Endodermal cell (in vitro differentiated cells): ENCODE measurements at places on chromosomes 12 and 14.

DNA sequence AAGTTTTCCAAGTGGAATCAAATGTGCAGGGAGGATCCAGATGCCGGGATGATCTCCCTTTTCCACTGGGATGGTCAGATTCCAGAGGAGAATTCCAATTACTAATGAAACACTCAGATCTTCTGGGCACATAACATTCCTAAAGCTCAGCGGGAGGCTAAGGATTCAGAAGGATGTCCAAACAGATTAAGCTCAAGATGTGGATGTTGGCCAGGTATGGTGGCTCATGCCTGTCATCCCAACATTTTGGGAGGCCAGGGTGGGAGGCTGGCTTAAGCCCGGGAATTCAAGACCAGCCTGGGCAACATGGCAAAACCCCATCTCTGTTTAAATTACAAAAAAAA, 62.0 kb upstream of the PNMA1 start:
- DNase-seq: no peak

DNA sequence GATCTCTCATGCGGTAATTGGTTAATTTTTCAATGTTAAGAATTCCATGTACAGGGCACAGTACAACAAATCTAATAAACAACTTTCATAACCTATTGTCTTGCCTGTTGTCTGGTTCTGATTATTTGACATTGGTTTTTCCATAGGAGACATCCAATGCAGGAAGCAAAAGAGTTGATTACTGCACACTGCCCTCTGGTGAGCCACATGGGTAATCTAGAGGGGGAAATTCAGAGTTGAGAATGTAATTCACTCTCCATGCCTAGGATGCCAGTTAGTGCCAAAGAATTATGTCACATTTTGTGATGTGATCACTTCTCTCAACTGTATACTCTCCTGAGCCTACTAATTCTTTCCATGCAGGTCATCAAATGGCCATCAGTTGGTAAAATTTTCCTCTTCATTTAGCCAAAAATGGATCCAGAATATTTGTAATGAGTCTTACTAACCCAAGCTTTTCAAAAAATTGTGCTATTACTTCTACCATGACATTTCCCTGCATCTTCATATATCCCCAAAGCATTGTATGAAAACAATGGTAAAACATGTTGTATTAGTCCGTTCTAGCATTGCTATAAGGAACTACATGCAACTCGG, 17.7 kb upstream of the CCDC91 start:
- DNase-seq: peak; percentile 63

- no peak for DNase-seq
Measured at GRCh38 chr12:65430571-65431306, 152.3 kb downstream of the MSRB3 start.

- DNase-seq: peak; percentile 79
Measured at GRCh38 chr12:51368640-51369517, 22.3 kb downstream of the GALNT6 start.

DNA sequence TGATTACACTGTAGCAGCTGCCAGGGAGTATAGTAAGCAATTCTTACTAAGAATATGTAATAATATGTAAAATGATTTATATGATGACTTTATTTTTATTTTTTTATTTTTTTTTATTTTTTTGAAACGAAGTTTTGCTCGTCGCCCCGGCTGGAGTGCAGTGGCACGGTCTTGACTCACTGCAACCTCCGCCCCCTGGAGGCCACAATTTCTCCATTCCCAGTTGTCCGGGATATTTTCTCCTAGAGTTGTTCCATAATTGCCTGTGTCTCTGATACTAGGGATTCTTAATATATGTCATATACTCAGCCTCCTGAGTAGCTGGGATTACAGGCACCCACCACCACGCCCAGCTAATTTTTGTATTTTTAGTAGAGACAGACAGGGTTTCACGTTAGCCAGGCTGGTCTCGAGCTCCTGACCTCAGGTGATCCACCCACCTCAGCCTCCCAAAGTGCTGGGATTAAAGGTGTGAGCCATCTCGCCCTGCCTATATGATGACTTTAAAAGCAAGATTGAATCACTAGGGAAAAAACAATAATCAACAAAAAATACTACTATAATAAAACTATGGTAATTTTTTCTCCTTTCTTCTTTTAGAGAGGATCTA, 12.2 kb upstream of the ITPR2 start:
- peak; percentile 91 for DNase-seq

DNA sequence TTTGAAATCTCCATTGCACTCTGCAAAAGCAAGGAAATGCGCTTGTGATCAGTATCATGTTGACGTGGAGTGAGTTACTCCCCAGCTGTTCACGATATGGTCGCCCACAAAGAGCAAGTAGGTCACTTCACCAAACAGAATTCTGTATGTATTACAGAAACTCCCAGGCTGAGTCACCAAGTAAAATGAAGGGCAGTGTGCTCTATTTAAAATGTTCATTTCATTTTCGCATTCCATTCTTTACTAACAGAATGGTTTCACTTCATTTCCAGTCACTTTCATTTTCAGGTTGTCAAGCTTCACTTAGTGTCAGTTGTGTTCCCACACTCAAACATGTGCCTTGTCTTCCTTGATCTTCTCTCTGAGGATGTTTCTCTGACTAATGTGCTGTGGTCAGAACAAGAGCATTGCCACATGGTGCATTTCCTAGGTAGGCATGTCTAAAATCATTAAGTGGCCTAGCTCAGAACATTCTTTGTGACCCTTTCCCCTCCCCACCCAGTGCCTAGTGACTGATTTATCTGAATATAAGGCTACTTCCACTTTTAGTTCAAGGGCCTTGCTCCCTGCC, 391.2 kb downstream of the RAD51B start:
- no peak for DNase-seq

GRCh38 chr14:81436296-81437138, 36.4 kb upstream of the STON2 start:
- DNase-seq: peak; percentile 93

- no peak for DNase-seq
Measured at GRCh38 chr14:96554315-96554910, 52.2 kb downstream of the PAPOLA start.

GRCh38 chr12:52917800-52918199, 12.9 kb upstream of the KRT8 start:
- no peak for DNase-seq

- DNase-seq: no peak
Measured at GRCh38 chr14:91170504-91171121, 56.7 kb downstream of the DGLUCY start.

DNA sequence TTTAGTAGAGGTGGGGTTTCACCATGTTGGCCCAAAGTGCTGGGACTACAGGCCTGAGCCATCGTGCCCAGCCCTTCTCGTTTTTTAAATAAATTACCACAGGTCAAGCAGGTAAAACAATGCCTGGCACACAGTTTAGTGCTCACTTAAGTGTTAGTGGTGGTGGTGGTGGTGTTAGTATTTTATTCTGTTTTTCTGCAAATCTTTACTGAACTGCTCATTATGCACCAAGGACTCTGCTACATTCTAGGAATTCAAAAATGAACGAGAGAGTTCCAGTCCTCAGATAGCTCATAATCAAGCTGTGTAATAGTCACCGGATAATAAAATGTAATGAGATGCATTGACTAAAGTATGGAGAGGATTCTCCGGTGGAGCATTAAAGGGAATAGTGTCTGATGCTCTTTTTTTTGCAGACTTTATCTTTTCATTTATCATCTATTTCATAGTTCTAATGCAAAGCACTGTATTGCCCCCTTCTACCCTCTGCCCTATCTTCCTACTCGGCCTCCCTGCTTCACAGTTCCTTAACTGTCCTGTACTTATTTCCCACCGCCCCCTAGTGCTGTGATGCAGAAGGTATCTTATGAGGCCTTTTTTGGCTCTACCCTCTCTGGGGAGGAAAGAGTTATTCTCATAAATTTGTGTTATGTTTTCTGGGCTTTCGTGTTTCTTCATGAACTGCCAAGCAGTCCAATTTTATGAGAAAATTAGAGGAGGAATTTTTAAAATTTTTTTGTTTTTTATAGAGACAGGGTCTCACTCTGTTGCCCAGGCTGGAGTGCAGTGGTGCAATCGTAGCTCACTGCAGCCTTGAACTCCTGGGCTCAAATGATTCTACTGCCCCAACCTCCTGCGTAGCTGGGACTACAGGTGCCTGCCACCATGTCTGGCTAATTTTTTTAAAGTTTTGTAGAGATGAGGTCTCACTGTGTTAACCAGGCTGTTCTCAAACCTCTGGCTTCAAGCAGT, 1.0 kb downstream of the ITFG2 start:
- peak; percentile 83 for DNase-seq

DNA sequence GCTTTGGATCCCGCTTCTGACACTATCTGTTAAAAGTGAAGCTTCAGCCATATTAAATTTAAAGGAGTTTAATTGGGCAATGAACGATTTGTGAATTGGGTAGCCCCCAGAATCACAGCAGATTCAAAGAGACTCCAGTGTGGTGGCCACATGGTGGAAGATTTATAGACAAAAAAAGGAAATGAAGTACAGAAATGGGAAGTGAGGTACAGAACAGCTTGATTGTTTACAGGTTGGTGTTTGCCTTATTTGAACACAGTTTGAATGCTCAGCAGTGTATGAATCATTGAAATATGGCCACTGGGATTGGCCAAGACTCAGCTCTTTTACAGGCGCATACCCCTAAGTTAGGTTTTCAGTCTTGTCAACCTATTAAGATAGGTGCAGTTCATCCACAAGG, 21.9 kb downstream of the CCDC91 start:
- DNase-seq: no peak

- DNase-seq: no peak
Measured at GRCh38 chr14:63179383-63179782, 24.9 kb upstream of the RHOJ start.

DNA sequence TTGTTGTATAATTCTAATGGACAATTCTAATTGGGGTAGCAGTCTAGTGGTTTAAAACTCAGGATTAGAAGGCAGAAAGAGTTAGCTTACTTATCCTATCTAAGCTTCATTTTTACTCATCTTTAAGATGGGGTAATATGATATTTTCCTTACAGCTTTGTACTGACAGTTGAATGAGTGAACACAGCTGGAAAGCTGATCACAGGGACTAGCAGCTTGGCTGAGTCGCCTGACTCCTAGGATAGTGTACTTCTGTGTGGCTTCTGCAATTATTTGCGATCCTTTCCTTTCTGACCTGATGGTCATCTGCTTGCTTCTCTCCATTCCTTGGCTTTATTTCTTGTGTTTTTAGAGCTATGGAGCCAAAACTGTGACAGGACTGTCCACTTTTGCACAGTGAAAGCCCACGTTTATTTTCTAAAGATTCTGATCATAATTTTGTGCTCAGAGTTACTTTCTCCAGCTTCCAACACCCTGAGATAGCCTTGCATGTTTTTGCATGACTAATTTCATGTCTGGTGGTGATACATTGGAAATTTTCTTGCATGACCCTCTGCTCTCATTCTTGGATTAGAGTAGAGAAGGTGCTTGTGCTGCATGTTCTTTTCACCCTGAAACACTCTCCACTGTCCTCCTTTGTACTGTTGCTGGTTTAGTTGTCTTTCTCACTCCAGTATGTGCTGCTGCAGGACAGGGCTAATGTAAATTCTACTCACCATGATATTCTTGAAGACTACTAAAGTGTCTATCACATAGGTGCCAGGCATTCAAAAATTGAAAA, 377.0 kb upstream of the ATP2B1 start:
- DNase-seq: no peak

DNA sequence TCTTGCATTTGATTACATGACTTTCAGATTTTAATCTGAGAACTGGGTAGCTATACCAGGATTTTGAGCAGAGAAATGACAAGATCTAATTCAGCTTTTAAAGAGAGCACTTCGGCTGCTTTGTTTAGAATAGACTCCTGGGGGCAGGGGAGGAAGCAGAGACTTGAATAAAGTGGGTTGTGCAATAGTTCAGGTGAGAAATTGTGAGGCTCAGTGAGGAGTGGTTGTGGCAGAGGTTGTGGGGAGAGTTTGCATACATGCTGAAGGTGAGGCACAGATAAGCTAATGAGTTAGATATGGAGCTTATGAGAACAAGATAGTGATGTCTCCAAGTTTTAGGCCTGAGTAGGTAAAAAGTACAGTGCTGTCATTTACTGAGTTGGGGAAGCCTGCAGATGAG, 281.4 kb downstream of the FLRT2 start:
- peak; percentile 55 for DNase-seq

DNA sequence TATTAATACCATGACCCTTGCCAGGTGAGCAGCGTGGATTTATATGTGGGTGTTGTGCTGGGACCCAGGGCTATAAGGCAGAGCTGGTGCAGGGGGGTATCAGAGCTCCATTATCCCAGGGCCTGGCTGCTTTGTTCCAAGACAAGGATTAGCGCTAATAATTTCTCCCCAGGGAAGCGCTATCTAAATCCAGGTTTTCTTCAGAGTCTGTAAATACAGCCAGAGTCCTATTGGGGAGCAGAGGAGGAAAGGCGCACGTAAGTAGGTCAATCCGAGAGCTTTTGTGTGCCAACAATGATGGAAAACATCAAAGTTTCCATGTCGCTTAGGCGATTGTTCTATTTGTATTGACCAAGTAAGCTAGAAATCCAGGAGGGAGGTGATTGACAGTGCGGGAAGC, 1009.7 kb downstream of the VRK1 start:
- no peak for DNase-seq
